PC-3 (cell line): ENCODE measurements at places on chromosomes 7 and 10. TPM values are rescaled to one million over a fixed set of nuclear protein-coding genes. Genes with fewer than 3 reads are reported as not detected.

DGKB gene
- total RNA-seq: 0.15 and 0.69 TPM in 2 replicates

RADIL gene
- total RNA-seq: 5.6 and 9.3 TPM in 2 replicates

SPDYE16 gene
- total RNA-seq: not detected in 2 replicates

AKR1C8 gene
- not detected in 2 replicates for total RNA-seq

CALHM1 gene
- total RNA-seq: not detected in 2 replicates

HSPA14 gene
- total RNA-seq: 17.5 and 18.1 TPM in 2 replicates

DIP2C gene
- total RNA-seq: 3.1 and 3.7 TPM in 2 replicates

IFIT3 gene
- total RNA-seq: 5.0 and 7.1 TPM in 2 replicates

SFRP5 gene
- not detected in 2 replicates for total RNA-seq

CPA4 gene
- total RNA-seq: 10.1 and 22.1 TPM in 2 replicates

DNA sequence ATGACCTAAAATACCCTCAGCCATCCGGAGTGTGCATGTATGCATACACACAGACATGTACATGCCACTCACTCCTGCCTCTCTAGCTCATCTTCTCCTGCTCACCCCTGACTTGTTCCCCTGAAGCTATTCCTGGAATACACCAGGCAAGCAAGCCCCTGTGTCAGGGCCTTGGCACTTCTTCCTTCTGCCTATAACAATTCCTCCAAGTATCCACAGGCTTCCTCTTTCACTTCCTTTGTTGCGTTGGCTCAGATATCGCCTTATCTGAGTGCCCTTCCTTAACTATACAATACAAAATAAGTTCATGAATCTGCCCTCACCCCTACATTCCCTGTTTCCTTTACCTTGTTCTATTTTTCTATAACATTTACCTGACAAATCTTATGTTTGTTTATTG is 88.8 kb downstream of the NOD1 start:
- no peak for DNase-seq

GRCh38 chr7:103093429-103093828 is 18.5 kb downstream of the ARMC10 start:
- no peak for DNase-seq

DNA sequence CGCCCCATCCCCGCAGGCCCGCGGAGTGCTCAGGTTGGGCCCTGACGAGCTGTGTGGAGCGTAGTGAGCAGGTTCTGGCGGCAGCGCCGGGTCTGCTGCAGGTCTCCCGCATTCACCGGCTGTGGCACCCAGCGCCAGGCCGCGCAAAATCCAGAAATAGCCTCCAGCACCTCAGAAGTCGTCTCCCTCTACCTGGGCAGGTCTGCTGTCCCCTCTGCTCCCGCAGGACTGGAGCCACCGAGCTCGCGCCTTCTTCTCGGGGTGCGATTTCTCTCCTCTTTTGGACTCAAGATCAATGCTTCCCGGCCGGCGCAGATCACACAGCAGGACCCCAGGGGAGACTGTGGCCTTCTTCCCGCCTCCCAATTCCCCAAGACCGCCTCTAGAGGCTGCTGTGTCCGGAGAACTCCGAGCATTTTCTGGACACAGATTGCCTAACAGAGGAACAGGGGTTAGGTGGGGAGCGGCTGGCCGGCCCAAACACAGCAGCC is 8.4 kb downstream of the TLX1 start:
- no peak for DNase-seq

DNA sequence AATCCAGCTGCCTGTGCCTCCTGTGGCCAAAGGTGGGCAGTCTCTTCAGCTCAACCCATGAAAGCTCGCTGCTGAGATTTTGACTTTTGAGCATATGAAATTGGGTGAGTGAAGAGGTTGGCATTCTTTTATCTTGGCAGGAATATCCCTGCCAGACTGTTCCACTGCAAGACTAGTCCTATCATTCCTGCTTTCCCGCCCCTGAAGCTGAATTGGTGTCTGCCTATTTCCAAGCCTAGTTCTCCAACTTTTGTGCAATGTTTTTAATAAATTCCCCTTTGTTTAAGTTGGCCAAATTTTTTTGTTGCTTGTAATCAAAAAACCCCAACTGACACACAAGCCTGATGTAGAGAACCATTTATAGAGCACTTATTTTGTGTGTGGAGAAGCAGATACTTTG is 34.8 kb upstream of the BICC1 start:
- no peak for DNase-seq

- DNase-seq: peak; percentile 73
Observed at GRCh38 chr10:48390933-48391845, 84.7 kb downstream of the MAPK8 start.

GRCh38 chr10:117552156-117552631 is 9.6 kb downstream of the EMX2 start:
- DNase-seq: peak; percentile 9

DNA sequence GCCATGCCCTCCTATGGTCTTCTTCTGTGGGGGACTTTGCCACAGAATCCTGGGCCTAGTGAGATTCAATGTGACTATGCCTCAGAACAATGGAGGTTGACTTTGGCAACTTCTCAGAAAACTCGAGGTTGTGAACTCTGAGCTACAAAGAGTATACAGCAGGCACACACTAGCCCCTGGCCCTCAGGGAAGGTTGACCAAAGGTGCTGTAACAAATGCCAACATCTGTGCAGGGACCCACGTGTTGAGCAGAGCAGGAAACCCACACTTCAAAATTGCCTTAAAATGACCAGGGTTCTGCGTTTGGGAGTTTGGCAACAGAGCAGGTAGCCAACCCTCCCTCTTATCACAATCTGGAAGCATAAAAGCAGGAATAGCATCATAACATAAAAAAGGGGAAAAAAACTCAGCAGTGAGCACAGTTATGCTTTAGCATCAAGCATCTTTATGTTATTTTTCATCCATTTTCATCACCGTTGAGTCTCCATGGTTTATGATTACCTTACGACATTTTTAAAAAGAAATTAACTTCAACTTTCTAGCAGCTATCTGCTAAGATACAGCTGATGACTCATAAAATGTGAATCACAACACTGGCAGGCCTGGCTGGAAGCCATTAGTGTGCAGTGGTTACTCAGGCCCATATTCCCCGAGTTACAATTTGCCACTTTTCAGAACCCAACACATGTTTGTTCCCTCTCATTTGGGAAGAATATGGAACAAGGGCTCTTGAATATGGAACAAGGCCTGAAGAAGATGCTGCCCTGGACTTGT is 11.1 kb downstream of the PRLHR start:
- DNase-seq: peak; percentile 78

DNA sequence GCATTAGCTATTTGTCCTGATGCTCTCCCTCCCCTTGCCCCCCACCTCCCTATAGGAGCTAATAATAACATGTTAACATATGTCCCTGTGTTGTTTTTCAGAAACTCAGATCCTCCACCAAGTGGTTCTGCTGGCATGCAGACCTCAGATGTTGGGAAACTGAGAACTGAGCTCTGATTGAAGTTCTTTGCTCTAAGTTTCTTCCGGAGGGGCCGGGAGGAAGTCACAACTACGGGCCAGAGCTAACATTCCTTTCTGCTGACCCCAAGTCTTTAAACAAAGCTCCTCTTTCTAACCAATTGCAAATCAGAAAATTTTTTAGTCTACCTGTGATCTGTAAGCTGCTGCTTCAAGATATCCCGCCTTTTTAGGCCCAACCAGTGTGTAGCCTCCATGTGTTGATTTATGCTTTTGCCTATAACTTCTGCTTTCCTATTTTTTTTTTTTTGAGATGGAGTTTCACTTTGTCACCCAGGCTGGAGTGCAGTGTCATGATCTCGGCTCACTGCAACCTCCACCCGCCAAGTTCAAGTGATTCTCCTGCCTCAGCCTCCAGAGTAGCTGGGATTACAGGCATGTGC is 66.6 kb downstream of the LYZL1 start:
- DNase-seq: no peak

GRCh38 chr7:55567571-55567970 is 4.7 kb downstream of the VOPP1 start:
- DNase-seq: no peak

- DNase-seq: no peak
Observed at GRCh38 chr7:95330204-95330960, 6.0 kb upstream of the PON1 start.

GRCh38 chr10:16470747-16471146 is 33.9 kb downstream of the PTER start:
- no peak for DNase-seq

GRCh38 chr10:85645926-85646711 is 720.5 kb downstream of the GRID1 start:
- DNase-seq: peak; percentile 20

DNA sequence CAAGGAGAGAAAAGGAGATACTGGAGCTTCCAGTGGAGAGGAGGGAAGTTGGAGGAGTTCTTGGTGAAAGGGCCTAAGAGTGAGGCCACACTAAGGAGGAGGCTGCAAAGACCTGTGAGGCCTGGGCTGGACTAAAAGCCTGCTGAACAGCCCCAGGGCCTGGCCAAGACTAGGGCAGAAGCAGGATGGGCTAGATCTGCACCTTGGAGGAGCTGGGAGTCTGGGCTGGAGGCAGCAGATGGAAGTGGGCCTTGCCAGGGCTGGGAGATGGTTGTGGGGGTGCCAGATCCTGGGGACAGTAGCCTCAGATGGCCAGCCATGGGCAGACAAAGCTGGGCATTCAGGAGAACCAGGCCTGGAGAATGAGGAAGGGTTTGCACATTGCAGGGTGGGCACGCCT is 6.5 kb upstream of the PURB start:
- DNase-seq: no peak

GRCh38 chr10:71432956-71433767 is 36.4 kb downstream of the CDH23 start:
- DNase-seq: no peak

- no peak for DNase-seq
Observed at GRCh38 chr10:63155388-63156020, 22.4 kb downstream of the NRBF2 start.
